Tracheal epithelial cell (primary cell): ENCODE measurements at places on chromosomes 1 and 21. TPM values are rescaled to one million over a fixed set of nuclear protein-coding genes. Genes with fewer than 3 reads are reported as not detected.

Gene CFAP45
- total RNA-seq: 0.24 and 0.64 TPM in 2 replicates

Gene MTMR11
- 2.3 and 6.3 TPM in 2 replicates for total RNA-seq

Gene IFNLR1
- 7.5 and 13.0 TPM in 2 replicates for total RNA-seq

Gene GUCA2B
- not detected in 2 replicates for total RNA-seq

Gene PTPRF
- total RNA-seq: 193 and 245 TPM in 2 replicates

Gene KAZN
- total RNA-seq: 4.9 and 9.4 TPM in 2 replicates

Gene NPHS2
- total RNA-seq: not detected in 2 replicates

Gene PDPN
- 3.8 and 11.1 TPM in 2 replicates for total RNA-seq

Gene CRYAA
- total RNA-seq: not detected in 2 replicates

Gene IFI16
- total RNA-seq: 31.6 and 65.9 TPM in 2 replicates

Gene KRTAP13-2
- not detected in 2 replicates for total RNA-seq

Gene PPCS
- total RNA-seq: 85.5 and 117 TPM in 2 replicates

Gene DNAJC6
- 1.3 and 3.9 TPM in 2 replicates for total RNA-seq

Gene CRNN
- total RNA-seq: 0.72 and 0.85 TPM in 2 replicates

Gene SLAMF7
- 1.9 and 3.4 TPM in 2 replicates for total RNA-seq

Gene ZNF684
- total RNA-seq: 1.7 and 2.8 TPM in 2 replicates

Gene ARTN
- total RNA-seq: 30.6 and 37.7 TPM in 2 replicates

Gene EXTL2
- total RNA-seq: 4.3 and 5.1 TPM in 2 replicates

Gene RXFP4
- 0.24 TPM in 1 of 2 replicates, not detected in the other for total RNA-seq

Gene BRINP3
- not detected in 2 replicates for total RNA-seq

Gene CD244
- total RNA-seq: not detected in 2 replicates

Gene PTAFR
- 7.5 and 8.7 TPM in 2 replicates for total RNA-seq

Gene SLC1A7
- not detected in 2 replicates for total RNA-seq

Gene C4BPA
- total RNA-seq: not detected in 2 replicates

Gene FCRL1
- total RNA-seq: not detected in 2 replicates

Gene PTGER3
- under 0.01 TPM in 1 of 2 replicates, not detected in the other for total RNA-seq

Gene GBP2
- total RNA-seq: 1.3 and 22.7 TPM in 2 replicates

Gene RWDD3
- total RNA-seq: 7.2 and 8.3 TPM in 2 replicates

Gene HSD3B1
- total RNA-seq: not detected in 2 replicates

Gene OR2T8
- total RNA-seq: not detected in 2 replicates

Gene LAX1
- total RNA-seq: under 0.01 TPM in 1 of 2 replicates, not detected in the other

Gene GPR25
- not detected in 2 replicates for total RNA-seq

Gene HLX
- not detected in 2 replicates for total RNA-seq
